Hematopoietic multipotent progenitor cell treated with erythropoietin and hydrocortisone succinate and interleukin-3 and kit ligand, for 4 days (in vitro differentiated cells): ENCODE measurements at places on chromosomes 3 and 15.
A peak's percentile ranks its signal among the peaks of the same experiment; 100 is the strongest.

DNA sequence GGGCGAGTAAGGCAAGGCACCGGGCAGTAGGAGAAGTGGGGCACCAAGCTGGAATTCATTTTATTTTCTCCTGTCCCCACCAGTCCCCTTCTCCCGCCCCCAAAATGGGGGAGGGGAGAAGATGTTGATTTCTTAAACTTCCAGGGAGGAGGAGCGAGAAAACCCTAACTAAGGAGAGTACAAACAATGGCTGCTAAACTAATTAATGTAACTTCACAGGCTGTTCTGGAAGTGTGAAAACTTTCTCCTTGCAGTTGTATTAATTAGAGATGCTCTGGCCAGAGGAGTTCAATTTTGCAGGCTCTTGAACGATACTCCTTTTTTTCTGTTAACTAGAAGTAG, 11.5 kb downstream of the ZIC4 start:
- DNase-seq, result no peak

- no peak for DNase-seq
These were observed 203.4 kb downstream of the SLCO3A1 start for GRCh38 chr15:92056875-92057274.

GRCh38 chr3:138297876-138298275, 31.8 kb downstream of the NME9 start:
- DNase-seq, result no peak

DNA sequence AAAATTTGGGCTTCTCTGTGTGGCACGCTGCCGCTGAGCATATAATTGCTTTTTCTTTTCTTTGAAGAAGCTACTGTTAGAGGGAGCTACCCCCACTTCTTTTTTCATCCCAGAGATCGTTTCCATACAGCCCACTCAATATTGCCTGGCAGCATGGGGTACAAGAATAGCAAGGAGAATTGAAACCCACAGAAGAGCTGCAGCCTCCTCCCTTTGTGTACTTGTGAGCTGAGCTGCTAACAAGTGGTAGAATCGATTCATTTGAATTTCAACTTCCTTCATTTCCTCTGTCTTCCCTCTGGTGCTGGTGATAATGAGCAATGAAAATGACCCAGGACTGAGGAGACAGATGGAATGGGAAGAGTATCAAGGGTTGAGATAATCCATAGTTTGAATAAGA, 64.9 kb downstream of the LRRC3B start:
- no peak for DNase-seq

DNA sequence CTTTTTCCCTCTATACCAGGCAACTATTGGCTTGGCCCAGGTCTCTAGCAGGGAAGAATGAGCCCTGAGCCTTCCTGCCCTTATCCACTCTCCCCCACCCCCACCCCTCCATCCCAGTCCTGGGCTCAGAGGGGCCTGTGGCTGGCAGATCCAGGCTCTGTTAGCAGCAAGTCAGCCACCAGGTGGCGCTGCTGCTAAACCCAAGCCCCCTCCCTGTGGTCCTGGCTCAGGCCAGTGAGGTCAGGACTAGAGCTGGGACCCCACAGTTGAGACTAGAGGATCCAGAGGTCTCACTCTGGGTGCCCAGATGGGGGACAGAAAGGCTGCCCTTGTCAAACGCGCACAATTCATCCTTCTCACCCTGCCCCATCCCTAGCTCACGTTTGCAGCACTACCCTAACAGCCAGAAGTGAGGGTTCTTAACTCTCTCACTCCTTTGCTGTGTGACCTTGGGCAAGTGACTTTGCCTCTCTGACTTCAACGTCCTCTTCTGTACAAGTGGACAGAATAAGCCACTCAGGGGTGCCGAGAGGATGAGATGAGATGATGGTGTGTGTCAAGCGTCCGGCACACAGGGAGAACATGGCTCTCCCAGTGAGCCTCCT, 46.8 kb upstream of the SLC6A1 start:
- peak; percentile 78 for DNase-seq

GRCh38 chr3:167876620-167877281, 141.2 kb downstream of the SERPINI1 start:
- DNase-seq, result peak; percentile 47

DNA sequence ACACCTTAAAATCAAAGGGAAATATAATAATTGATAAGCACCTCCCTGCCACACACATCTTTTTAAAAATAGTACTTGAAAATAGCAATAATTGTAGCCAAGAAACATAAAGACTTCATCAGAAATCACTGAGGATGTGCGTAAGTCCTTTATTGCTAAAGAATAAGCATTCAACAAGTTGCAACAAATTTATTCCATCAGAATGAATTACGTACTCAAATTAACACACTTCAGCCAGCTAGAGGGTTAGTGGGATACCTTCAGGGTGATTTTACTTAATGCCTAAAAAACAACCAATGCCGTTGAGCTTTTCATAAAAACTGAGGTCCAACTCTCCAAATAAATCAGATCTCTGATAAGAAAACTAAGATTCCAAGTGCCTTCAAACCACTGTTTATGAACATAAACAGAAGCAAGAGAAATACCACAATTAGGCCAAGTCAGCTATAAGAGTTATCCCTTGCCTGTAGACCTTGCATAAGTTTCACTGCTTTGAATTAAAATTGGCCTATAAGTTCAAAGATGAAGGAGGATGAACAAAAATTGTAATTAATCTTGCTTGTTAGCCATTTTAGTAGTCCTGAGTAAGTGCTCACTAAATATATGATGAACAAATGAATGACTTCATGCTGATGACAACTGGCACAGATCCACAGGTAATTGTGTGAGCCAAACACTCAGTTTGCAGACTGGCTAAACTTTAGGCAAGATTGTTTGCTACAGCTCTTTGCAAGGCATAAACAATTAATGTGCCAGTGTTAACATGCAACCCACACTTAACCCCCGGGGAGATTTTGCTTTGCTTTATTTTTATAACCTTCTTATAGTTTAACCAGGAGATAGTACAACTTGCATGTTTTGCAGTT, 375.1 kb upstream of the THBS1 start:
- DNase-seq, result no peak
